ENCODE measurements at places on chromosomes 5 and 9.

DNA sequence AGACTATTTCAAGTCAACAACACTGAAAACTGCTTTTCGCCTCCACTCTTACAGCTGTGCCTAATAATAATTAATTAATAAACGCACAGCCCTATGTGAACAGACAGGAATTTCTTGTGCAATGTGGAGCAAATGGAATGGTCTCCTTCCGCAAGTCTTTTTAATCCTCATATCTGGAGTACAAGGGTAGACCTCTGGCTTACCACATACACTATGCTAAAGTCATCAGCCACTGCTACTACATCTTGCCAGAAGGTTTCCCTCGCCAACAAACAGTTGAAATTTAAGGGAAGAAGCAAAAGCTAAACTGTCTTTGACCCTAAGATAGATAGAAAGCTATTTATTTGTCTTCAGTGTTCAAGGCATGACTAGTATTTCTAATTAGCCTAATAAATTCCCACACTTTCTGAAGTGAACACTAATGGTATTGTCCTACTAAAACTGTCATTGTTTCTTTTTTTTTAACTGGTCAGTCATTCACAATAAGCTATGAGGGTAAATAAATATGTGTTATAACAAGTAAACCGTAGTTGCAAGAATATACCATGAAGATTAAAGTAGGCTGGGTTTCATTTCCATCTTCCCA lies 63.9 kb downstream of the GOLPH3 start:
- no peak for DNase-seq

- DNase-seq = no peak
Observed at GRCh38 chr5:144191531-144191930, 20.9 kb downstream of the KCTD16 start.

DNA sequence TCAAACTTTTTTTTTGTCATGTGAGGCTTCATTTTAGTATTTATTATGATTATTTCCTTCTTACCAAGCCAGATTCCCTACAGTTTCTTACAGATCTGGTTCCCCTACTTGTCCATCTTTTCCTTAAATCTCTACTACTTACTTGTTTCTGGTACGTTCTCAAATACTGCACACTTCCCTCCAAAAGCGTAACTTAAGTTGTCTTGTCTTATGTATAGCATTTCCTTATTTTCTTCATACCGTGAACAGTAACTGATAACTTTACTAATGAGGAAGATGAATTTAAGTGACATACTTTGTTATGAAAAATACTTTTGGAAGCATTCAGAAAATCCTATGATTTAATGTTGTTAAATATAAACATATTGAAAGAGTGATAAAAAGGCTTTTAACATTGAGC lies 67.3 kb downstream of the PARP8 start:
- DNase-seq = no peak

DNA sequence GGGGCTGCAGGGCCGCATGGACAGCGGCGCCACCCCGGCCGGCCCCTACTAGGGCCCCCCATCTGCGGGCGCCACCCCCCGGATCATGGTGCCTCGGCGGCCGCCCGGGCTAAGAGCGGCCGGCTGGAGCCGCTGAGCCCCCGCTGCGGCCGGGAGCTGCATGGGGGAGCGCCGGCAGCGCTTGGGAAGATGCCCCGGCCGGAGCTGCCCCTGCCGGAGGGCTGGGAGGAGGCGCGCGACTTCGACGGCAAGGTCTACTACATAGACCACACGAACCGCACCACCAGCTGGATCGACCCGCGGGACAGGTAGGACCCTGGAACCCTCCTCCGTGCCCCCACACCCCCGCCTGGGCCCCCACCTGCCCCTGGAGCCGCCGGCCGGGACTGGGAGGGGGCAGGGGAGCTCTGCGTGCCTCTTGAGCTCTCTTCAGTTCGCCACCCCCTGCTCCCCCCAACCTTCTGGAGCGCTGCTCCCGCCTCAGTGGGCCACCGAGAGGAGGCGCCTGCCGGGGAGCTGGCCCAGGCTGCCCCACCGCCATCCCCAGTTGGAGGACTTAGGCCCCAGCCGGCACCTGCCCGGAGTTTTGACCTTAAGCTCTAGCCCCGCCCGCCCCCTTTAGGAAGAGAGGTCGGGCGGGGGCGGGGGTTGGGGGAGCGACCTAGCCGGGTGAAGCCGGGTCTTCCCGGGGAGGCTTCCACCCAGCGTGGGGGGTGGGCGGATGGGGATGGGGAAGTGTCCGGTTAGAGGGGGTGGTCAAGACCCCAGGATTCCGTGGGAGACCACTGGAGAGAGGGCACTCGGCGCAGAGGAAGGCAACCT lies 730 bp downstream of the WWC1 start:
- peak; percentile 44 for DNase-seq

DNA sequence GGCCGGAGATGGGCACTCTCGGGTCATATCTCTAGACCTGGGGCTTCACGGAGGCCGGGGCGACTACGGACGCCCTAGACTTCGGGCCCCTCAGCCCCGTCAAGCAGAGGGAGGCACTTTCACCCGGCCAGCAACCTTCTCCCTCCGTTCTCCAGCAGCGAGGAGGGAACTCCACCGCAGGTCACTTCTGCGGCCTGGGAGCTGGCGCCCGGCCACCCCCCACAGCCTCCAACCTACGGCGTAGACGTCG lies 201 bp downstream of the DOLK start:
- no peak for DNase-seq

DNA sequence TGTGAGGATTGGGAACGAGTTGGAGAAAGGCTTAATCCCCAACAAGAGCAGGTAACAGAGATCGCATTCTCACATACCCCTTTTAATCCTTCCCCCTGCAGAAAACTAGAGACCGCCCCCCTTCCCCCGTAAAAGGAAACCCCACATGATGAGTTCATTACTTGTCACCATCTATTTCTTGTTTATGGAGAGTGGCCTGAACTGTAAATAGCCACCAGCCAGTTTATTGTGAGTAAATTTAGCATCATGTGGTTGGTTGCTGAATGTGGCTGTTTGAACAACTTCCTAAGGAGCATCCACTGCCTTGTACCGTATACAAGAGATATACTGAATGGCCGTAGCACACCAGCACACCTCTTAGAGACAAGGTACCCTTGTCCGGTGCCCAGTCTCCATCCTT lies 62.1 kb downstream of the TJP2 start:
- DNase-seq = no peak

- DNase-seq = no peak
Observed at GRCh38 chr9:125807079-125807478, 59.9 kb downstream of the PBX3 start.

DNA sequence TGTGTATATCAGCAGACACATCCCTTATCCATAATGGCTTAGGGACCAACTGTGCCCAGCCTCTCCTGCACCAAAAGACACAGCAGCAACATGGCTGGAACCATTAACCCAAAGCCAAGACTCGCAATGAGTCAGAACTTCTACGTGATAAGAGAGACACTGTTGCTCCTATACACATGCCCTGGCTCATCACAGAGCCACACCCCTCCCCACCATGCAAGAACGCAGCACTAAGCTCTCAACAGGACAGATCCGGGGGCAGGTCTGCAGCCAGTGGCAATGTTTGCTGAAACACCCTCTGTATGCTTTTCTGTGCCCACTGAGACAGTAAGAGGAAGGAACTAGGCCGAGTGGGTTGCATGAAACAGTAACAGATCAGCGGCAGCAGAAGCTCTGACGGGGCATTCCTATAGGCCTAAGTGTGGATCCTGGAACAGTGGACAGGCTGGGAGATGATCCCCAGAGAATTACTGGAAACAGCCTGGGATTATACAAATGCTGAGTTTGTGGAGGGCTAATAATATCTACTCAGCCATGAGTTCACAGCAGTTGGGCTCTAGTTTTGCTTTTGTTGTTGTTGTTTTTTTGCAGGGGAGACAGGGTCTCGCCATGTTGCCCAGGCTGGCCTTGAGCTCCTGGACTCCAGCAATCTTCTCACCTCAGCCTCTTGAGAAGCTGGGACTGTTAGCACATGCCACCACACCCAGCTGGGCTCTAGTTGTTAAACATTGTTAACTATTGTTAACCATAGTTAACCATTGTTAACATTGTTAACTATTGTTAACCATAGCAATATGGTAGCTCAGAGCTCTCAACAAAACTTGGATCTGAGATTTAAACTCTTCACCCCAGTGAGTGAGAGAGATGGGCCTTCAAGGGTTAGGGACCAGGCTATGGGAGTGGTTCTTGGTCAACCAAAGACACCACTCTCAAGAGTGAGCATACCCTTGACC lies 41.0 kb downstream of the B4GALT1 start:
- no peak for DNase-seq

DNA sequence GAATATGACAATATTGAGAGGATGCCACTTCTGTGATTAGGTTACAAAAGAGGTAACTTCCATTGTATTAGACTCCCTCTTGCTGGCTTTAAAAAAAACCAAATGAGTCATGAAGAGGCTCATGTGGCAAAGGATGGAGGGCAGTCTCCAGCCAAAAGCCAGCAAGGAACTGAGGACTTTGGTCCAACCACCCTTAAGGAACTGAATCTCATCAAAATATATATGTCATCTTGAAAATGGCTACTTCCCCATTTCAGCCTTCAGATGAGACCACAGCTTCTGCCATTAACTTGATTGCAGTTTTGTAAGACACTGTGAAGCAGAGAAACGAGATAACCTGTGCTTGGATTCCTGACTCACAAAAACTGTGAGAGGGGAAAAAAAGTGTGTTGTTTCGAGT lies 15.5 kb upstream of the TRIM32 start:
- DNase-seq = no peak

GRCh38 chr5:177372910-177373309 lies 11.3 kb upstream of the SLC34A1 start:
- no peak for DNase-seq

DNA sequence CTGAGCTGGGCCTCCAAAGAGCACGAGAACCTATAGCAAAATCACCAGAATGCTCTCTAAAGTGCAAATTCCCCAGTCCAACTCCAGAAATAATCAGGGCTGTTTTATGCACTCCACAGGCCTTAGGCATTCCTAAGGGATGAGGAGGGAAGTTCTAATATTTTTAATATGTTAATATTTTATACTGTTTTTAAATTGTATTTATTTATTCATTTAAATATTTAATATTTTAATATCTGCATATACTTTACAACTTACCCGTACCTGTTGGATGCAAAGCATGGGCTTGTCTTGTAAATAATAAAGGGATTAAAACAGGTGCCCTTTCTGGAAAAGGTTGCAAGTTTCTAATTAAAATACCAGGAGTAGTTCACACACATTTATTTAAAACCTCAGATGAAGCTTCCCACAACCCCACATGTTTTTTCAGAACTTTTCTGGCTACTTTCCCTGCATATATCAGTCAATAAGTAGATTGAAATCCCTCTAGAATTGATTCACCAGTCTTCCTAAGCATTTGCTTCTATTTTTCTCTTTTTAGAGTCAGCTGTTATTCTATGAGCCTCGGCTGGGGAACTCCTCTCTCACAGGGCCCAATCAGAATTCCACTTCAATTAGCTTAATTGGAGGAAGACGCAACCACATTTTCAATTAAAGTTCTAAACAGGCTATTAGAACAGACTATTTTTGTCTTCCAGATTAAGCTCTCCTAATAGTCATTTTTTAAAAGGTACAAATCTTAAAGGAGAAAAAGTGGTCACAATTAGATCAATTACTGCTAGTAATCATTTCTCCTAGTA lies 140.8 kb downstream of the CDH6 start:
- DNase-seq = no peak

DNA sequence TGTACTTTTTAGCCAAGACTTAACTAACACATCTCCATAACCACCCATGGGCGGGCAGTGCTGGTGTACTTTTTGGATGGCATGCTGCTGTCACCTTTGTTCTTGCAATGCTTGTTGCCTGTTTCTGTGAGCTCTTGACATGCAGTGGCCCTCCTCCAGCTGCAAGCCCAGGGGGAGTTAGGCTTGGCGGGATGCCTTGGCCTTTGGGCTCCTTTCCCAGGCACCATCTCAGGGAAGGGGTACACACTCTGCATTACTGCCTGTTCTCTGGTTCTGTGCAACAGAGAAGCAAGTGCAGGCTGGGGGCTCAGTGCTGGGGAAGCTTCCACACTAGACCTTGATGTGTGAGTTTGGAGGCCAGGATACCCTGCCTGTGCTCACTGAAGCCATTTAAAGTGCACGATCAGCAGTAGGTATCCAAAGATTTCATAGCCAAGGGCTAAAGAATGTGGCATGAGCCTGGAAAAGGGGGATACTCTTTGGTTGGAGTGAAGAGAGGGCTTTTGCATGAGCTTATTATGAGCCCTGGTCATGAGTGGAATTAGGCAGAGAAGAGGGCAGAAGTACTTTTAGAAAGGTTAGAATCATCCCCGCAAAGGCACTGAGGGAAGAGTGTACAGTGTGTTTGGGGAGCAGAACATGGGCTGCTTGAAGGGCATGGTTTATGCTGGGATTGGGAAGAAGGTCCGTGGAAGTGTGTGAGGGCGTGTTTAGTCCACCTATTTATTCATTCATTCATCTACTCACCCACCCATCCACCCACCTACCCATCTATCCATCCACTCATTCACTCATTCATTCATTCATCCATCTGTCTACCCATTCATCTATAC lies 22.5 kb downstream of the PSAT1 start:
- DNase-seq = no peak

- DNase-seq = peak; percentile 59
Observed at GRCh38 chr5:107563959-107564544, 106.7 kb downstream of the EFNA5 start.

DNA sequence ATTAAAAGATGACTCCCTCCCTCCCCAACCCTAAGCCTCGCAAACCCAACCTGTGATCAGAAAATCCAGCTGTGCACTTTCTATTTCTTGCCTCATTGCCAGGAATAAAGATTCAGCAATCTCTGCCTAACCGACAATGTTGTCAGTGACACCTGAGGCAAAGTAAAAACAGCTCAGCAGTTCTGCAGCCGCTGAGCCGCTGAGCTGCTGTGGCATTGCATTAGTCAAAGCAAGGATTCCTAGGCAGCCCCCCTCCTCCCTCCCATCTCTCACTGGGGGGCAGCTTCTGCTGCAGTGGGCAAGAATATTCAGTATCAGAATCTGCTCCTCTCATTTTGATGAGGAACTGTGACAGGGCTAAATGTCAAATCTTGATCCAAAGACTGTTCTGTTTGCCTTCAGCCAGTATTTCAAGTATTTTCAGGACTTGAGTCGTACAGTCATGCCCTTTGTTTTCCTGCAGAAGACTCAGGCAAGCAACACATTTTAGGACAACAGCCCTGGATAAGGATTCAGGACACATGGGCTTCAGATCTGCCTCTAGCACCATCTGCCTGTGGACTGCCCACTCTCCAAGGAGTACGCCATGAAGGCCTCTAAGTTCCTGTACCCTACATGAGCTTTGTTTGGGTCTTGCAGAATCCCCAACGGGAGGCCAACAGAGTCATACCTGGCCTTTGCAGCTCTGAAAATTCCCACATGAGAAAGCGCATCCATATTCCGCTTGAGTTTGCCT lies 41.1 kb upstream of the DAP start:
- DNase-seq = no peak

DNA sequence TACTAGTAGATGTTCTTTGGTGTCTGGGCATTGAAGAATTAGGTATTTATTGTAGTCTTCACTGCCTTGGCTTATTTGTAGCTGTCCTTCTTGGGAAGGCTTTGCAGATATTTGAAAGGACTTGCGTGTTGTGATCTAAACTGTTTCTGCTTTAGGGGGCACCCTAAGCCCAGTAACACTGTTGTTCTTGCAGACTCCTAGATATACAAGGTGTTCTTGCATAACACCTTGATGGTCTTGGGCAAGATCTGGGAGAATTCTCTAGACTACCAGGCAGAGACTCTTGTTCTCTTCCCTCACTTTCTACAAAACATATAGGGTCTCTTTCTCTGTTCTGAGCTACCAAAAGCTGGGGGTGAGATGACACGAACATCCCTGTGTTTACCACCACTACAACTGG lies 179.1 kb downstream of the FAM170A start:
- no peak for DNase-seq

- DNase-seq = no peak
Observed at GRCh38 chr5:120476063-120476462, 12.0 kb downstream of the PRR16 start.

GRCh38 chr9:90870621-90871326 lies 69.2 kb downstream of the SYK start:
- DNase-seq = no peak
